Ovary (tissue), 10 donors: ENCODE measurements at places on chromosomes 6 and 20. TPM values are rescaled to one million over a fixed set of nuclear protein-coding genes. Genes with fewer than 3 reads are reported as not detected.

- H3K4me1 ChIP-seq: no peaks in the 10 kb centered on the region
- no peak overlapping the region for H3K4me3 ChIP-seq
- no peak overlapping the region for H3K27ac ChIP-seq
- H3K36me3 ChIP-seq: no peaks in the 10 kb centered on the region
- H3K27me3 ChIP-seq: no peaks in the 10 kb centered on the region
- peak; percentile 62 for DNase-seq
Observed at GRCh38 chr20:48657426-48658197, 170.2 kb downstream of the PREX1 start.

GRCh38 chr20:62898970-62899632 is 27.2 kb downstream of the DIDO1 start:
- H3K4me1 ChIP-seq: peaks cover 3% of the 10 kb centered on the region
- H3K36me3 ChIP-seq: no peaks in the 10 kb centered on the region
- no peak overlapping the region for H3K27ac ChIP-seq
- H3K4me3 ChIP-seq: no peak overlapping the region

GRCh38 chr6:150269857-150270223 is 99.0 kb upstream of the IYD start:
- no peak overlapping the region for H3K27ac ChIP-seq
- H3K4me1 ChIP-seq: no peaks in the 10 kb centered on the region
- H3K36me3 ChIP-seq: no peaks in the 10 kb centered on the region
- no peak overlapping the region for H3K4me3 ChIP-seq

- no peak overlapping the region for H3K4me3 ChIP-seq
- H3K36me3 ChIP-seq: no peaks in the 10 kb centered on the region
Observed at GRCh38 chr20:43667341-43668132, 623 bp downstream of the MYBL2 start.

Gene RSPH9
- total RNA-seq: 0.48 TPM

Gene MEP1A
- total RNA-seq: 0.80 TPM

Gene BPIFB4
- total RNA-seq: not detected
